SW 1271 (cell line): ENCODE measurements at places on chromosomes 5 and 9.

- no peak for DNase-seq
Measured at GRCh38 chr5:72121780-72122445, 14.6 kb downstream of the MAP1B start.

DNA sequence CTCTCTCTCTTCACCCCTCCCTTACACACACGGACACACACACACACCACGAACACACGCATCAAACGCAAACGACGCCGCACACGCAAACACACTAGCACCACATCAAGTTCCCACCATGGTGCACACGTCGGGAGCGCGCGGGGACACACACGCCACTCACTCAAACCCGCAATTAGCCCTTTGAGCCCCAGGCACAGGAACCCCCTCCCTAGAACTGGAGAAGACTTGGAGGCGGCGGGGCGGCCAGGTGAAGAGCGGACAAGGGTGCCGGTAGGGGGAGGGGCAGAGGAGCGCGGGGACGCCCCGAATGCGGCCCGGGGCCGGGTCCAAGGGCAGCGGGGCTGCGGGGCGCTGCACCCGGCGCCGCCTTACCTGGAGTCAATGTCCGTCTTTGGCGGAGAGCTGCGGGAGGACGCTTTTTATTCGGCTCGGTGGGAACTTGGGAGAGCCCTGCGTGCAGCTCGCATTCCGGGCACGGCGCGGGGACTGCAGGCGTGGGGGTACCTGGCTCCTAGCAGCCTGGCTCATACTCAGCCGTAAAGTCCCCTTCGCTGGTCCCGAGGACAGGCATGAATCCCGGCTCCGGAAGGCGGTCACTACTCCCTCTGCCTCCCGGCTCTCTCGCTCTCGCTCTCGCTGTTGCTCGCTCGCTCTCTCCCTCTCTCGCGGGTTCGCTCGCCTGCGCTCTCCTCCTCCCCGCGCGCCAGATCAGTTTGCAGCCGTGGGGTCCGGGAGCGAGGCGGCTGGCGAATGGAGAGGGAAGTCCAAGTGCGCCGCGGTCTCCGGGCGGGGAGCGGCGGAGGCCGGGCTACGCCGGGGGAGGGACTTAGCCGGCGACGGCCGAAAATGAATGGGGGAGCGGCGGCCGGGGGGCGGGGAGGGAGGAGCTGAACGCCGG is at the start of gene BRINP1:
TSS of gene BRINP1 (minus strand) at position 755 of the 901 bp plus-strand sequence. CDS start 56,080 bp downstream, outside the sequence.
- no peak for DNase-seq

- peak; percentile 71 for DNase-seq
Measured at GRCh38 chr9:124574534-124575375, 67.6 kb upstream of the NR5A1 start.

GRCh38 chr9:88746029-88746742 is 211.2 kb downstream of the NXNL2 start:
- DNase-seq: no peak

- no peak for DNase-seq
Measured at GRCh38 chr9:21311889-21312288, 6.8 kb upstream of the IFNA5 start.

- DNase-seq: no peak
Measured at GRCh38 chr9:127344368-127345000, 52.5 kb upstream of the SLC2A8 start.

DNA sequence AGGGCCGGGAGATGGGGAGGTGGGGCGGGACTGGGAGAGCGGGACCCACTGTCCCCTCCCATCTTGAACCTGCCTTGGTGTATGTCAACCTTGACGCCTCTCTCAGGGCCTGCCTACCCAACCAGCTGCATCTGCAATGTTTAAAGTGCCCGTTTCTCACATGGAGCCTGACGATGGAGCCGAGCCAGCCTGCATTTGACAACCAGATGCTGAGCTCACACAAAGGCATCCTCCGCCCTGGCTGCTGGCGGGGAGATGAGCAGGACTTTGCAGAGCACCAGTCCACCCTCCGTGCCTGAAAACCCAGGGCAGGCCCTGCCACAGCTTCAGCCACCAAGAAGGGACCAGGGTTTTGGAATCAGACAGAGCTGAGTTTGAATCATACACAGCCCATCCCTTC is 141.1 kb upstream of the SMIM23 start:
- DNase-seq: no peak

- no peak for DNase-seq
Measured at GRCh38 chr9:89461265-89461664, 36.6 kb downstream of the SEMA4D start.

DNA sequence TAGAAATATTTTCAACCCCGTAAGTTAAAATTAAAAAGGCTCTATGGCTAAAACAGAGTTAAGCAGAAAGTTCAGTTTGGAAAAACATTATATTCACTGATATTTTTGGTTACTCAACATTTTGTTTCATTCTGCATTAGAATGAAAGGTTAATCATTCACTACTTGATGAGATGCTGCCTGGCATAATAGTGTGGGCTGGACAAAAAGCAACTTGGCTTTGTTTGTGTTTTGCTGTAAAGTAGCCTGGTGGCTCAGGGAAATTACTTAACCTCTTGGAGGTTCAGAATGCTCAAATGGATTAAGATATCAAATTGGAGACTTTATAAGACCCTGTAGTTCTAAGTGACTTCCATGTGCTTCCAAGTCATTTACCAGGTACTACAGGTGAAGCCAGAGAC is 367.4 kb upstream of the TRPC7 start:
- no peak for DNase-seq

- DNase-seq: no peak
Measured at GRCh38 chr9:1668441-1668840, 346.7 kb upstream of the SMARCA2 start.

DNA sequence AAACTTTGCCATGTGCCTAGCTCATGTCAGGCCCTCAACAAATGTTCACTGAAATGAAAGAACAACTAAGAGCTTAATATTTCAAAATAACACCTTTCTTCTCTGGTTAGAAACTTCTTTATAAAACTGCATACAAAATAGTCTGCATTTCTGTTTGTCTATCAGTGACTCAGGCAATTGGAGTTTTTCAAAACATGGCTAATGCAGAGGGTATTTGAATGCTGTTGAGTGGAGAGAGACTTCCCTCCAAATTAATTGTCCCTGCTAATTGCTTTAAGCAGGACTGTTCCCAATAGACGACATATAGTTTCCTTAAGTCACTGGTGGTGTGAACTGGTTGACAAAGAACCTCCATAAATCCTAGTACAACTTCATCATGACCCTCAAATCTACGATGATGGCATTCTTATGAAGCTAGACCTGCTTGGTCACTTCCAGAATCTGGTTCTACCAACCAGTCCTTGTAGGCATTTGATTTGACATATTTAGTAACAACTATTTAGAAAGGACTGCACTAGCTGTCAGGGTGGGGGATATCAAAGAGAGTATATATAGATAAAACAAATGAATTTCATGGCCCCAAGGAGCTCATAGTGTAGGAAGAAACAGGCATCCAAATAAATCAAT is 84.5 kb downstream of the PRLR start:
- no peak for DNase-seq

DNA sequence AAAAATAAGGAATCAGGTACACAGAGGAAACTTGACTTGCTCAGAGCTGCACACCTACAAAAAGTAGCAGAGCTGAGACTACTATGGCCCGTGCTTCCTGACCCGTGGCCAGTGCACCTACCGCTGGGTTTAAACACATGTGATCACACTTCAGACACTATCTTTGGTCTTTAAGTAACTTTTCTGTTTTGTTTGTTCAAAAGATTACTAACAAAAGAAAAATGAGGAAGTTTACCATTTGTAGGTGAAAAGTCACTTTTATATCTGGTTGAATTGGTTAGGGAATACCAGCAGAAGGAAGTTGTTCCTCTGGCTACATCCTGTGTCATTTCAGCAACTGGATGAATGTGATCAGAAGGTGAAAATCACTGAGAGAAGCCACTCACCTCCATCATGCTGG is 6.5 kb upstream of the SYK start:
- no peak for DNase-seq

DNA sequence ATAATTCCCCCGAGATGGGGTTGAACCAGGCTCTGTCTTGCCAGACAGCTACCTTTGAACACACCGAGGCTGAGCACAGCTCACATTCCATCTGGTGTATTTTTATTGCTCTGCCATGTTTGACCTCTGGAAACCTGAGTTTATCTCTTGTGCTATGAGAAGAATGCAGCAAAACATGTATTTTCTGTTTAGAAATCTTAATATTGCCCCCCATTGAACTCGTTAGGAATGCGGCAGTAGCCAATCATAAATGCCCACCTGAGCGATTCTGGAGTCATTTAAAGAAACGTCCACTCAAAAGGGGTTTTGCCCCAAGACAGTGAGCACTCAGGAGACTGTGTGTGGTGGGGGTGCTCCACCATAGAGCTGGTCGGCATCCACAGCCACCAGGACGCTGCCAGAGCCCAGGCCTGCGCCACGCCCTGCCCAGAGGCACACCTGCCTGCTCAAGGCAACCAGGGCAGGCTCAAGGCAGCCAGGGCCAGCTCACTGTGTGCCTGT is 26.9 kb downstream of the FGD3 start:
- no peak for DNase-seq

DNA sequence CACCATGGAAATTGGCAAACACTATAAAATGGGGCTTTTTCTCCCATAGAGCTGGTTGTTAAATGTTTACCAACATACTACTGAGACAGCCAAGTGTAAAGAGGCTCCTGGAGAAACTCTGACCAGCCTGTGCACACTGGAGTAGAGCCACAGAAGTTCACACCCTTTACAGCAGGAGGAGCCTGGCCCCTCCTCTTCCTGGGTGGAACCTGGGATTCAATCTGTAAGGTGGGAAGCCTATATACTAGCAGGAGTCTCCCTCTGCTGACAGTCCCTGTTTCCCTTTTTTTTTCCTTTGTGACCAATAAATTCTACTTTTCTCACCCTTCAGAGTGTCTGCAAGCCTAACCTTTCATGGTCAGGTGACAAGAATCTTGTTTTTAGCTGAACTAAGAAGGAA is 10.4 kb upstream of the SLC30A5 start:
- peak; percentile 36 for DNase-seq

DNA sequence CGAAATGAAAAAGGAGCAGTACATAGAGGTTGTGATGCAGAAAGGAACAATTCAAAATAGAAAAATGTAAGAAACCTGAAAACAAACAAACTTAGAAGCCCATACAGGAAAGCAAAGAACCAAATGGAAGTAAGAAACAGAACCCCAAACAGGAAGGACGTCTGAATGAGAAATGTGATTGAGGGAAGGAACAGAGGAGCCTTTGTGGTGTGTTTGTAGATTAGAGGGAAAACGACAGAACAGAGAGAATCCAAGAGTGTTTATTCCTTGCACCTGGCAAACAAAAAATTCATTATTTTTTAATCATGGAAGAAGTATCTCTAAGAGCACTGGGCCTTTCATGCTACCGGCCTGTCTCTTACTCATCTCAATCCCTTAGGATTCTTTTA is 67.8 kb upstream of the ZSWIM6 start:
- no peak for DNase-seq

- DNase-seq: no peak
Measured at GRCh38 chr5:101364469-101364868, 461.4 kb upstream of the ST8SIA4 start.

DNA sequence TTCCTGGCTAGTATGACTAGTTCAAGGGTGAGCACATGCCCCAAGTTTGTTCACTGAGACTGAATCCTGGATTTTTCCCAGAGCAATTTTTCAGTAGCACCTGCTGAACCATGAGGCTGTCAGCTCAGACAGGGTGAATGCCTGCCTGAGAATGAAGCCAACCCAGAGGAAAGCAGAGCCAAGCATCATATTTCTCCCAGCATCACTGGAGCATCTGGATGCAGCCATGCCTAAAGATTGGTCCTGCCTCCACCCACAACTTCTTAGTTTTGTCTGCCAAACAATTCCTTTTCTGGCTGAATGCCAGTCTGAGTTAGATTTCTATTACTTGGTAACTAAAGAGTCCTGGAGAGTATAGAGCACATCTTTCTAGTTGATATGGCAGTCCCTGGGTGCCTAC is 343.6 kb downstream of the CSNK1G3 start:
- DNase-seq: no peak

GRCh38 chr9:34957492-34958410 is at the start of gene PHF24:
Gene PHF24 (plus strand): TSS chr9:34958285. CDS start chr9:34971299, 13,014 bp downstream.
- DNase-seq: no peak

GRCh38 chr9:34392511-34392910 is 15.8 kb upstream of the MYORG start:
- DNase-seq: no peak

DNA sequence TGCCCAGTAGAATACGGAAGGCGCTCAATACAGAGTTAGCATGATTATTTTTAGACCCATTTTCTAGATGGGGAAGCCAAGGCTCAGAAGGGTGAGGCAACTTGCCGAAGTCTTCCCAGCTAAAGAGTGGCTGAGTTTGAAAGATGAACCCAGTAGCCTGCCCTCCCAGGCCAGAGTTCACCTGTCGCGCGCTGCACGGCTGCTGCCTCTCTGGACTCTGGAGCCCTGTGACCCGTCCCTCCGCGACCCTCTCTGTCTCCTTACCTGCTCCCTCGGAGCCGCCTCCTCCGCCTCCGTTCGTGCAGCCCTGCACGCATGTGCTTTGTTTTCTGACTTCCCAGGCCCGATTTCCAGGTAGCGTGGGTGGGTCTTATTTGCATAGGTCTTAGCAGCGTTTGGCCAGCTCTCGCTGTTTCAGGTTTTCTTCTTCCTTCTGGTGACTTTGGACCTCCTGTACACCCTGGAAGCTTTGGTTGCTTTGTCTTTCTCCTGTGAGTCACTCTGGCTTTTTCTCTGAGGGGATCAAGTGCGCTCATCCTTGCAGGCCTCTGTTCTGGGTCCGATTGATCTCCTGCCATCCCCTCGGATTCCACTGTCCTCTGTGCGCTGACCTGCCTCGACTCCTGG is at the start of gene RNF183:
TSS of gene RNF183 (minus strand) at position 585 of the 627 bp plus-strand sequence. CDS start 5,192 bp downstream, outside the sequence.
- no peak for DNase-seq
